ENCODE measurements at places on chromosomes 12 and 14.

GRCh38 chr12:6324936-6325750 lies 14.7 kb downstream of the PLEKHG6 start:
- no peak for DNase-seq

DNA sequence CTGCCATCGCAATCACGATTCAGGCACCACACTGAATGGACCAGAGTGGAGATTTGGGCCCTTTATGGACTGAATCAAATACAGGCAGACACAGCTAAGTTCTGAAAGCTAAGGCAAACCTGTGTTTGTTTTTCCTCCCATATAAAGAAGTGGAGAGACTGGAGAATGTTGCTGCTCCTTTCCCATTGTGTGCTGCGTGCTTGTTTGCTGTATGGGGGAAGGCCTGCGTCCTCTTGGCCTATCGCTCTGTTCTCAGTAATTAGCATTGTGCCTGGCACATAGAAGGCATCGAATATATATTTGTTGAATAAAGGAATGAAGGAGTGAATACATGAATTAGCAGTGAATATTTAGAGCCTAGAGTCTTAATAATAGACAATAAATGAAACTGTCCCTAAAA lies 12.4 kb downstream of the ST8SIA1 start:
- no peak for DNase-seq

- DNase-seq, result no peak
These were observed 269.0 kb downstream of the NOVA1 start for GRCh38 chr14:26328791-26329190.

GRCh38 chr12:47604221-47604873 lies 101.5 kb downstream of the RPAP3 start:
- no peak for DNase-seq

DNA sequence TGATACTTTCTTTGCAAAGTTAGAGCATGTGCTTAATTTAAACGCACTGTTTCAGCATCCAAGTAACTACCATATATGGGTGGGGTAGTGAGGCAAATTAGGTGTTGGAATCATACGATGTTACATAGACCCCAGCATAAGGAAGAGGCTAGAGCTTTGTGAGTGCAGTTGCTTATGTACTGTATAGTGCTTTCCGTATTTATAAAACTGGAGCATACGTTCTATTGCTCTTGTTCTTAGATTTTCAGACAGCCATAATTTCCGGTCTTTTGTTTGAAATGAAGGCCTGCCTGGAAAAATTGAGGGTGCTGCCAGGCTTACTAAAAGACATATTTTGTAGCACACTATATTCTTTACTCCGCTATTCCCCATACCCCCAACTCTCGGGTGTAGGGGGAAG lies 335.7 kb downstream of the FOXG1 start:
- DNase-seq, result no peak

- DNase-seq, result no peak
These were observed 41.7 kb downstream of the TRAFD1 start for GRCh38 chr12:112167031-112167461.

DNA sequence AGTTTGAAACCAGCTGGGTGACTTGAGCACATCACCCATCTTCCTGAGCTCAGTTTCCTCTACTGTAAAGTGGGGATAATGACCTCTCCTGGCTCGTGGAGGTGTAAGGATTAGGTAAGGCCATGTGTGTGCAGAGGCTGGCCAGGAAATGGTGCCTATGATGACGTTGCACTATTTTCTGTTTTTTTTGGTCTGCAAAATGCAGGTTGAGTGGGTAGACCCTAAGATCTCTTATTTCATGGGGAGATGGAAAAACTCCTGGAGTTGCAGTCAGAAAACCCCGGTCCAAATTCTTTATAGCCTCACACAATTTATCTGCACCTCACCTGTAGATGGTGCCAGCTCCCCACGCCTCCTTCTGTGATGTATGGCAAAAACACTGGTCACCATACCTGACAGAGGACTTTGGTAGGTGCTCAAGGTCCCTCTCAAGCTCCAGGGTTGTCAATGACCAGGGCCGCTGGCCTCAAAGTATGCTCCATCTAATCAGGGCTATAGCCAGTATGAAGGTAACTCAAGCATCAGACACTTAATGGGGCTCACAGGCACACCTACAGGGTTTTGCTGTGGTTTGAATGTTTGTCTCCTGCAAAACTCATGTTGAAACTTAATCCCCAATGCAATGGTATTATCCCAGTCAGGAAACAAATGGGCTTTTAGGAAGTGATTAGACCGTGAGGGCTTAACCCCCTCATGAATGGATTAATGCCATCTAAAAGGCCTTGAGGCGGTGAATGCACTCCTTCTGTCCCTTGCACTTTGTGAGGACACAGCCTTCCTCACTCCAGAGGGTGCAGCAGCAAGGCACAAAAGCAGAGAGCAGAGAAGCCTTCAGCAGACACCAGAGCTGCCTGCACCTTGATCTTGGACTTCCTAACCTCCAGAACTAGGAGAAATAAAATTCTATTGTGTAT lies 17.6 kb downstream of the C14orf132 start:
- DNase-seq, result no peak

- no peak for DNase-seq
These were observed 8.4 kb upstream of the PIANP start for GRCh38 chr12:6708960-6709394.

- no peak for DNase-seq
These were observed 311.6 kb upstream of the DIO3 start for GRCh38 chr14:101249676-101250036.

GRCh38 chr12:59452259-59452658 lies 143.6 kb upstream of the SLC16A7 start:
- DNase-seq, result no peak

DNA sequence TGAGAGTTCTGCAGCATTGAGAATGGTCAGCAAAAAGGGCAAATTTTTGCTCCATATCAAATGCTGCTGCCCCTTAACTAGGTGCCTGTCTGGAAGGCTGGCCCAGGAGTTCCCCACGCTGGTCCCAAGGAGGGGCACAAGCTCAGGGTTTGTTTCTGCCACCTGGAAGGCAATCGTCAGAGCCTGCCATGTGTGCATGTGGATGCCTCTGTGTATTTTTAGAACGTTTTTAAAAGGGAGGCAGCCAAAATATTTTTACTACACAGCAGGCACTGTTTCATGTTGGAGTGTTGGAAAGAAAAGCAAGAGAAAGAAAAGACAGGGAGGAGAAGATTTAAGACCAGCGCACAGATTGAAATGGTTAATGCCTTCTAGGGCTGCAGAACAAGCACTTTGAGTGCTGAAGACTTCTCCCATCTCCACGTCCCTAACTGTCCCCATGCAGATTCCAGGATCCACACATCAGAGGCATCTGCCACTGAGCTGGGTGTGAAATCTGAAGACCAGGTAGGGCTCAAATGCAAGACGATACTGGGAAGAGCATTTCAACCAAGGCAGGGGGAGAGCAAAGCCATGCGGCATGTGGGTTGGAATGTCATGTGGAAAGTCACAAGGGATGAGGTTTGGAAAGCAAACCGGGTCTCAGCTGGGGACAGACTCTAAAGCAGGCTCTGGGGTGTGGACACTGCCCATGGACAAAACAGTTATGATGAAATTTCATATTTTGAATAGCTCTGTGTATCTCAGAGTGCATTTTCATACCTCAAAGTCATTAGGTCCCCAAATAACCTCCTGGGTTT lies 557.2 kb downstream of the BCL11B start:
- no peak for DNase-seq

GRCh38 chr14:49868720-49869114 lies 16.1 kb upstream of the NEMF start:
- DNase-seq, result no peak

DNA sequence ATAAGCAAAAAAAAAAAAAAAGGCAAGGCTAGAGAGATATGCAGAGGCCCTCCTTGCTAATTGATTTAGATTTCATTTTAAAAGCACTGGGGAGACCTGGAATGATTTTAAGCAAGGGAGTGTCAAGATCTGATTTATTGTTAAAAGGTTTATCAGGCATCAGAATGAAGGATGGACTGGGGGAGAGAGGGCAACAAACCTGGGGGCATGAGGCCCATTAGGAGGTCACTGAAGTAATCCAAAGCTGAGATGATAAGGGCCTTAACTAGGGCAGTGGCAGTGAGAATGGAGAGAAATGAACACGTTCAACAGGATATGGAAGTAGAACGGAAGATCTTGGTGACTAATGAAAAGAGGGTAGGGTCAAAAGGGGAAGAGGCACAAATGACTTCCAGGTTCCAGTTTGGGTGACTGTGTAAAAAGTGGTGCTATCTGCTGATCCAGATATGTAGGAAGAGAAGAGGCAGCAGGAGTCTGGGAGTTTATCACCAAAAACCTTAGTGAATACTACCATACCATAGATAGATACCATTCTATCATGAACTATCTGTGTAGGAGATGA lies 24.0 kb downstream of the KITLG start:
- DNase-seq, result no peak

GRCh38 chr14:79585845-79586244 lies 625.5 kb downstream of the DIO2 start:
- no peak for DNase-seq

DNA sequence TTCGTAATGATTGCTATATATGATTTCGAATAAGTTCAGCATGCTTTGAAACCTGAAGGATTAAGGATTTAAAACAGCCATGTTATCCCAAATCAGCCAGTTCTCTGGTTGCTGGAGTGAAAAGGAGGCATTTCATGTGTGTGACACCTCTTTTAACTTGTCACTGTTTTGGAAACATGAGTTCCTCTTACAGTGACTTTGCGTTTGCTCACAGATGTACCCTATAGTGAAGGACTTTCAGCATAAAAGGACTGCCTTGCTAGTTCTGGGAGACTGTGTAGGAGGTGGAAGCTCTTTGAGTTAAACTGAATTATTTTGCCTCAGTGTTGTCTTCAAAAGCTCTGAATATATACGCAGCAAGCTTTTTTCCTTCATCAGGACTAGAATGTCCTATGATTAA lies 7.6 kb downstream of the RNASE11 start:
- DNase-seq, result no peak

GRCh38 chr12:46470975-46471374 lies 98.4 kb upstream of the SLC38A2 start:
- no peak for DNase-seq

- no peak for DNase-seq
These were observed 56.4 kb upstream of the PZP start for GRCh38 chr12:9264546-9264945.

- DNase-seq, result no peak
These were observed 13.5 kb downstream of the TBX3 start for GRCh38 chr12:114670291-114670980.

All from hindlimb muscle (tissue), 1 donor.